ENCODE measurements at places on chromosomes 7 and 10. TPM values are rescaled to one million over a fixed set of nuclear protein-coding genes. Genes with fewer than 3 reads are reported as not detected.

The TLX1 gene
- polyA plus RNA-seq: not detected

The OPALIN gene
- not detected for polyA plus RNA-seq

The ITGA8 gene
- not detected for polyA plus RNA-seq

DNA sequence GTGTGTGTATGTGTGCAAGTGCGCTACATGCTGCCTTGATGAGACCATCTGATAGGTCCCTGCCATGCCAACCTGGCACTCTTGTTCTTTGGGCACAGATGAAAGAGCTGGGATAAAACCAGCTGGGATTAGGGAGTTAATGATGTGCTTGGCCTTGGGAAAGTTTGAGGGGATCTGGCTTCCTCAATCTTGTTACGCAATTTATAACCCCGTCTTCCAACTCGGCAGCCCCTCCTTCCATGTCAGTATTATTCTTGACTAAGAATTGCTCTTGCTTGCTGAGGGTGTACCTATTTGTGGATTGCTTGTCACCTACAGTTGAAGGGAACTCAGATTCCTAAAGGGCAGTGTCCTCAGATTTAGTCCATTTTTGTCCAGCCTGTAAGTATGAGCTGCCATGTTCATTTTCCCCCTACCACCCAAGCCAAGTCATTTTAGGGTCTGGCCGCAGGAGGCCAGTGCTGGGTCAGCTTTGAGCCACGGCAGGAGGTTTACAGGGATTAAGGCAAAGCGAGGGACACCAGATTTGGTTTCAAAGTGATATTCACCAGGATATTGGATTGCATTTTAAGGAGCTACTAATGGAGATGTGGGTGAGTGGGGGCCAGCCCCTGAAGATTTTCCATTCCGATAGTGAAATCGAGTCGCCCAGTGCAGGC lies 34.1 kb upstream of the KCNMA1 start:
- peaks cover 14% of the 10 kb centered on the region for H3K4me1 ChIP-seq
- DNase-seq: no peak
- no peak overlapping the region for H3K4me3 ChIP-seq

GRCh38 chr10:86036544-86036831 lies 330.1 kb downstream of the GRID1 start:
- H3K4me1 ChIP-seq: no peaks in the 10 kb centered on the region
- H3K36me3 ChIP-seq: no peaks in the 10 kb centered on the region
- no peak overlapping the region for H3K4me3 ChIP-seq
- H3K27ac ChIP-seq: no peak overlapping the region
- DNase-seq: no peak
- H3K27me3 ChIP-seq: no peaks in the 10 kb centered on the region
